ENCODE measurements at places on chromosomes 1 and 21. TPM values are rescaled to one million over a fixed set of nuclear protein-coding genes. Genes with fewer than 3 reads are reported as not detected.

ZNF593OS gene
- 0.54 TPM for polyA plus RNA-seq

C1orf56 gene
- polyA plus RNA-seq = 6.6 TPM

SGIP1 gene
- polyA plus RNA-seq = 7.0 TPM

LIPI gene
- polyA plus RNA-seq = not detected

CITED4 gene
- 5.2 TPM for polyA plus RNA-seq

OR10K1 gene
- not detected for polyA plus RNA-seq

ACTA1 gene
- polyA plus RNA-seq = 0.70 TPM

HES3 gene
- not detected for polyA plus RNA-seq

CTSE gene
- 0.88 TPM for polyA plus RNA-seq

CD5L gene
- polyA plus RNA-seq = 0.45 TPM

BTBD8 gene
- 3.1 TPM for polyA plus RNA-seq

TNFRSF4 gene
- polyA plus RNA-seq = not detected

EFNA4 gene
- polyA plus RNA-seq = 7.3 TPM

G0S2 gene
- polyA plus RNA-seq = 41.5 TPM

TRABD2B gene
- polyA plus RNA-seq = 0.52 TPM

Data from ovary (tissue), 10 donors.